ENCODE measurements at places on chromosomes 5 and 9.
A peak's percentile ranks its signal among the peaks of the same experiment; 100 is the strongest.

- DNase-seq = no peak
These were observed 75.0 kb downstream of the ADAMTS12 start for GRCh38 chr5:33816791-33817190.

DNA sequence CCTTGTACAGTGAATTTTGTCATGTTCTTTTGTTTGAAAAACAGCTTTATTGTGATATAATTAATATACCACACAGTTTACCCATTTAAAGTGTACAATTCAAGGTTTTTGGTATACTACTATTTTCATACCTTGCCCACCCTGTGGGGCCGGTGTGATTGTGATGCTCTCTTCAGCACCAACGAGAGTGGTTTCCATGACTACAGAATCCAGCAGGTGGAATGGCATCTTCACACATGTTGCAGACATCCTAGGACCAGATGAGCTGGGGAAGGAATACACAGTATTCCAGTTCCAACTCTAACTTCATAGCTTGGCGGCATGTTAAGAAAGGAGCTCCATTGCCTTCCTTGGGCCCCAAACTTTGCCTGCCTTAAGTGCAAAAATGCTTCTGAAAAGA lies 7.7 kb upstream of the GPR151 start:
- no peak for DNase-seq

DNA sequence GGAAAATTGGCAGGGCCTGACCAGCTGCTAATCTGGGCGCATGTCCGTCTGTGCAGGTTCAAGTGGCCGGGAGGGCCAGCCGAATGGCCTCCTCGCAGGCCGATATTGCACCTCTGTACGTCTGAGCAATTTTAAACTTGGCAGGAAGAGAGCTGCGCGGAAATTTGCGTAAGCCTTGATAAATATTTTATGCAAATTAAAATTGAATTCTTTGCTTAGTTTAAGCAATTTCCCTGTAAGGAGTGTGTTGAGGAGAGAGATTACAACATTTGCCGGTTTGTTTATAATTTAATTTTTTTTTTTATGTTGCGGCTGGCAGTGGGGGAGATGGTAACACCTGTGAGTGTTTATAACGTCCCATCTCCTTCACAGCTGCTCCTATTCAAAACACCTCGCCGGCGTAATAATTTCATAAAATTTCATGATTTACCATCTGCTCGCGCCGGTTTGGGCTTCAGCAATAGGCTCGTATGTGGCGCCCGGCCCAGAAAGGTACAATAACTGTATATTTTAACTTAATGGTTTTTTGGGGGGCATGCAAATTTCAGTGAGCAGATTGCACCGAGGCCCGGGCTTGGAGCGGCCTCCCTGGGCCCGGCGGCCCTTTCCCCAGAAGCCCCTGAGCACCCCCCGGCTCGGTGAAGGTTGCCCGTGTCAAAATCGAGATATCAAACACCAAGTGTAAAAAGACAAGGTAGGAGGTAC lies 269.4 kb upstream of the MVB12B start:
- no peak for DNase-seq

DNA sequence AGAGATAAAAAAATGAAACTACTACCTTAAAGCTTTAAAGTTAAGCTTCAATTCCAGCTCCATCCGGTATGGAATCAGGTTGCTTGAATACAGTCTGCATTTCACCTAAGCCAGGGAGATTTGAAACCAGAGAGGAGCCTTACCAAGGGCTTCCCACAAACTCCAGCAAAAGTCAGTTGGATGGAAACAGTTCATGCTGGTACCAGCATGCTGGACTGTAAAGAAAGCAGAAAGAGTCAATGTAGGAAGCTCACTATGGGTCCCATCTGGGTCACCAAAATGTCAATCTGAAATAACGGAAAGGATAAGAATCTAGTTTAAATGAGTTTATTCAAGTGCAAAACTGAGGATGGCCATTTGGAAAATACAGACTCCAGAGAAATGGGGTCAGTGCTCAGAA lies 65.3 kb downstream of the CDO1 start:
- DNase-seq = no peak

DNA sequence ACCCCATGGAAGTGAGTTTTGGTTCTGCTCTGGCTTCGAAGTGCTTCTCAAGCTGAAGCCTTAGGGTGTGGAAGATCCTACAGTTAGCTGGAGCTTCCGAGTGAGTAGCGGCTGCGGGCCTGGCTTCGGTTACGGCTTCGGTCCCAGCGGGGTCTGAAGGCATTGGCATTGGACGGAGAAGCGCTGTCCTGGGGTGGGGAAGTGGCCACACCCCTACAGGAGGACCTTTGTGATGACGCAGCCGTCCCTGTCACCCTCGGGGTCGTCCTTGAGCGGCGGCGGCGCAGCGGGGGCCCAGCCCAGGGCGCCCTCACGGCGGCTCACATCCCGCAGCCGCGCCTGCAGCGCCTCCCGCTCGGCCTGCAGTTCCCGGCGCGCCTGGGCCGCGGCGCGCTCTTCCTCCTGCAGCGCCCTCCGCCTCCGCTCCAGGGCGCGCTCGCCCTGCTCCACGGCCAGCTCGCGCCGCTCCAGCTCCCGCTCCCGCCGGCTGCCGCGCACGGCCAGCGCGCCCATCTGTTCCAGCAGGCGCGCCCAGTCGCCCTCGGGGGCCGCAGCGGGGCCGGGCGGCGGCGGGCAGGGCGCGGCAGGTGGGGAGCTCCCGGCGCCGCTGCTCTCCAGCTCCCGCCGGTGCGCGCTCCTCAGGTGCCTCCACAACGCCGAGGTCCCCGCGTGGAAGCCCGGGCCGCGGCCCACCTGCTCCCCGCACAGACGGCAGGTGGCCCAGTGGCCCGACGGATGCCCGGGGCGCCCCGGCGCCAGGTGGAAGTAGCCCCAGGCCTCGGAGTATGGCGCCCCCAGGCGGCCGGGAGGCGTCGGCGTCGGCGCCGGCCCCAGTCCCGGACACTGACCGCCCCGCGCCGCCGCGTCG lies 9.9 kb downstream of the ZBED3 start:
- peak; percentile 74 for DNase-seq

DNA sequence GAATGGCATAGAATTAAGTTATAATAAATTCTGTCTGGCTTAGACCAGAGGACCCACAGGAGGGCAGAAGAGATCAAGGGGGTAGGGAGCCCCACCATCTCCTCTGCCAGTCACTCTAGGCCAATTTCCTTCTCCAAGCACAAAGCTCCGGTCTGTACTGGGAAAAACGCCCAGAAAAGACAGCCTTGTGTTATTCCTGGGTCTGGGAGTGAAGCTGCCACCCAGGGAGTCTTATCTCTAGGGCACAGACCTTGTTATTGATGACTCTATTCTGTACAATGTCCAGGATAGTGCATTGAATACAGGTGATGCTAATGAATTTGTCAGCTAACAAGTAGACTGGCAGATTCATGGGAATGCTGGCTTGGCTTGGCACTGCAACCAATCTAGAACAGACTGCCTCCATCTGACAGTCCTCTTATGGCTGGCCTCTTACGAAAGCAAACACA lies 60.7 kb downstream of the MED27 start:
- no peak for DNase-seq

- no peak for DNase-seq
These were observed 374.0 kb downstream of the NFIB start for GRCh38 chr9:13939701-13940490.

DNA sequence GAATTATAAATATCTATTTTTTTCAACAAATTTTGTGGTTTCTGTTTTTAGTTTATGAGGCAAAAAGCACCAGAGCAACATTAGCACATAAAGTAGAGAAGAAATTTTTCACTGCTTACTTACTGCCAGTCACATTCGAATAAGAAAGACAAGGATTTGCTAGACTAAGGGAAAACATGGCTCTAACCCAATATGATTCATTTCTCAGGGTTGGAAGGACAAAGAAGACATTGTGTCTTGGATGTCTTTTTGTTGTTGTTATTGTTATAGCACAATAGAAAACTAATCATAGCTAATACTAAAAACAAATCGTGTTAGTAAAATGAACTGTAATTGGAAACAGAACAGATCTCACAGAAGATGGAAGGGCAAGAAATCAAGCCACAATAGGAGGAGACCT lies 90.9 kb upstream of the SLCO6A1 start:
- DNase-seq = no peak

DNA sequence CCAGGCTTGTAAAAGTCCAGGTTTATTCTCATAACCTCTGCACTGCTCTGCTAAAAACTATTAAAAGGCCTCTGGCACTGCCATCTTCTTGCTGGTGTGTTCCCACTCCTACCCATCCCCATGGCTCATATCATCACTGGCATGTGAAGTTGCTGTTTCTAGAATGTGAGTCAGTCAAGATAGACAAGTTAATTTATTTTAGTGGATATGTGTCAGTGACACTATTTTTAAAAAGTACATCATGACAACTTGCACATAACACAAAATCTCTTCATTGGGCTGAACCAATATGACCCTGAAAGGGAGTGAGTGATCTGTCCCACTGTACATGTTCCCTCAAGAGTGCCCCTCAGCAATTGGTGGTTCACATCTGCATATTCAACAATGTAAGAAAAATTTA lies 299.7 kb downstream of the NFIB start:
- no peak for DNase-seq

- no peak for DNase-seq
These were observed 97.0 kb downstream of the KLHL3 start for GRCh38 chr5:137638841-137639240.
